Activated naive CD4-positive, alpha-beta T cell treated with anti-CD3 and anti-CD28 coated beads, Interleukin-2, amount 50 U/mL, for 72 hours (primary cell): ENCODE measurements at places on chromosomes 7 and 10.

DNA sequence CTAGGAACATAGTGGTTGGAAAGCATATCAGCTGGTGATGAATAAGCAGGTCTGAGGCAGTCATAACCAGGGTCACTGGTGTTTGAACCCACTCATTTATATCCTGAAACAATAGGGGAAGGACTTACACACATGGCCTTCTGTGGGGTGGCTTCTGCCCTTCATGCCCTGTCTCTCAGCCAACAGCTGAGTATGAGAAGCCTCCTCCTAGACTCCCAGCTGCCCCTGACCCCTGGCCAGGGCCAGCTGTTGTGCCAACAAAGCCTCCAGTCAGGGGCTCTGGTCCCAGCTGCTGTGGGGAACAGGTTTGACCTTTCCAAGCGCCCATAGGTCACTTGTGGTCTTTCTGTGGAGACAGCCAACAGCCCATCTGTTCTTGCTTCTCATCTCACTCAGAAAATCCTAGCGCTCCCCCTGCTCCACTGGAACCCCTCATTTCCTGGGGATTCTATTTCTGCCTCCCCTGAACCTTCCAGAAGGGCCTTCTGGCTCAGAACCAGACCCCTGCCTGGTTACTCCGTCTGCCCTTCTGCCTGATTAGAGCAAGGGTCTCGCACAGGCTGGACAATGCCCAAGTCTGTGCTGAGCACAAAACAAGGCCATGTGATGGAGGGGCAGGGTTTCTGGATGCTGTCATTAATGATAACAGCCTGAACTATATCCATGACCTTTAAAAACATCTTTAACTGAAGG, 9.7 kb upstream of the PURB start:
- no peak for DNase-seq

GRCh38 chr10:76080451-76080850, 649.0 kb downstream of the LRMDA start:
- no peak for DNase-seq

GRCh38 chr7:55539380-55539779, 32.9 kb downstream of the VOPP1 start:
- no peak for DNase-seq

GRCh38 chr7:13692548-13692947, 296.9 kb downstream of the ETV1 start:
- DNase-seq, result no peak

GRCh38 chr7:45157653-45158401, at the start of gene RAMP3:
RAMP3 (plus strand) TSS chr7:45157791; CDS start chr7:45157829, 38 bp downstream.
- no peak for DNase-seq

- no peak for DNase-seq
Observed at GRCh38 chr10:31678139-31678536, 250.5 kb downstream of the ARHGAP12 start.

DNA sequence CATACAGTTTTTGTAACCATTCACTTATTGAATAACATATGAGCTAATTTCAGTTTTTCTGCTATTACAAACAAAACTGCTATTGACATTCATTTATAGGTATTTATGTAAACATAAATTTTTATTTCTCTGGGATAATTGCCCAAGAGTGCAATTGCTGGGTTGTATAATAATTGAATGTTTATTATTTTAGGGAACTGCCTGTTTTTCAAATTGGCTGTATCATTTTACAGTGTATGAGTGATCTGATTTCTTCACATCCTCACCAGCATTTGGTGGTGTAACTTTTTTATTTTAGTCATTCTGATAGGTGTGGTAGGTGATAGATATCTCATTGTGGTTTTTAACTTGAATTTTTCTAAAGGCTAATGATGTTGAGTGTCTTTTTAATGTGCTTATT, 26.4 kb downstream of the KIF11 start:
- no peak for DNase-seq
